ENCODE measurements at places on chromosomes 13 and 19.

GRCh38 chr19:6161271-6161850 is 25.9 kb downstream of the ACSBG2 start:
- no peak for DNase-seq

DNA sequence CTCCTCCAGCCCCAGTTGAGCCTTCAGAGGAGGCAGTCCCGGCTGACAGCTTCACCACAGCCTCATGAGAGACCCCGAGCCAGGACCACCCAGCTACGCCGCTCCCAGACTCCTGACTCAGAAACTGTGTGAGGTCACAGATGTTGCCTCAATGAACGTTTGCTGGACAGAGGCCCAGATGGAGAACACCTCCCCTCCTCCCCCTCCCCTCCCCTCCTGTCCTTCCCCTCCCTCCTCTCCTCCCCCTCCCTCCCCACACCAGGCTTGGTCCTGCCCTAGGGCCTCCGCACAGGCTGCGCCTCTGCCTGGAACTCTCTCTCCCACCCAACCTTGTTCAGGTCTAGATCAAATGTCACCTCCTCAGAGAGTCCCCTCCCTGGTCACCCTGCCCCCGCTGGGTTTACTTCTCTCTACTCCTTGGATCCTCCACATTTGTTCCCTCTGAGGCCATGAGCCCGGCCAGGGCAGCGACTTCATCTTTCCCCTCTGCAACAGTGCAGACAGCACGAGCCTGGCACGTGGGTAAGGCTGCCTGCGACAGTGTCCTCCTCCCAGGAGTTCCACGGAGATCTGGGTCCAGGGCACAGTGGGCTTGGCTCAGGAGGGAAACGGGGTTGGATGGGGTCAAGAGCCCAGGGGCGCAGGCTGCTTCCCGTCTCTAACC is 17.4 kb downstream of the PIP5K1C start:
- no peak for DNase-seq

GRCh38 chr13:33053397-33054066 is 37.3 kb downstream of the KL start:
- no peak for DNase-seq

GRCh38 chr13:35909837-35910540 is 221.2 kb downstream of the DCLK1 start:
- no peak for DNase-seq

GRCh38 chr13:38044067-38044466 is 174.5 kb upstream of the TRPC4 start:
- no peak for DNase-seq

DNA sequence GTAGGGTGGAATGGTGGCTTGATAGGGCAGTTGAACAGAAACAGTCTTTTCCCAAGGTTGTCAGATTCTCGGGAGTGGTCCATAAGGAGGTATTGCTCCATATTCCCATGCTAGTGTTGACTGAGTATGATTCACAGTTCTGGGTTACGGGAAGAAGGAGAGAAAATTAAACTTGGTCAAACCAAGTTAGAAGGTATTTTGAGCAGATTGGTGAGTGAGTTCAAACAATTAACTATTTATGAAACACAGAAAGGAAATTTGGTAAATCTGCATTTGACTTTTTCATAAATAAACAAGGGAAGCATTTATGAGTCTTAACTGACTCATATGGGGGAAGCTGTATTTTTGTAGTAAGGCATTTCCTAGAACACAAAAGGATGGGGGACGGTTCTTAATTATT is 2419.4 kb downstream of the PCDH9 start:
- DNase-seq, result no peak

DNA sequence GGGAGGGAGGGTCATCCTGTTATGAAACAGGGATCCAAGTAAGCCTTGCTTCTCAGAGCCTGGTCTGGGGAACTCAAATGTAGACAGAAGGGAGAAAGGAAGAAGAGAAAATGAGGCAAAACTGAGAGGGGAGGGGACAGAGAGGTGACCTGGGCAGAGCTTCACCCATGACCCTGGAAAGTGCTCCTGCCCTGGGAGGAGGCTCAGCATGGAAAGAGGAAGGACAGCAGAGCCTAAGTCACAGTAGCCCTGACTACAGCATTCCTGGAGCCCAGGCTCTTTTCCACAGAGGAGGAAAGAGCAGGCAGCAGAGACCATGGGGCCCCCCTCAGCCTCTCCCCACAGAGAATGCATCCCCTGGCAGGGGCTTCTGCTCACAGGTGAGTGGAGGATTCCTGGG is at the start of gene CEACAM3:
Gene CEACAM3 (plus strand): TSS at position 226 of the 400 bp plus-strand sequence. CDS start 91 bp downstream, at position 317.
- DNase-seq, result no peak

DNA sequence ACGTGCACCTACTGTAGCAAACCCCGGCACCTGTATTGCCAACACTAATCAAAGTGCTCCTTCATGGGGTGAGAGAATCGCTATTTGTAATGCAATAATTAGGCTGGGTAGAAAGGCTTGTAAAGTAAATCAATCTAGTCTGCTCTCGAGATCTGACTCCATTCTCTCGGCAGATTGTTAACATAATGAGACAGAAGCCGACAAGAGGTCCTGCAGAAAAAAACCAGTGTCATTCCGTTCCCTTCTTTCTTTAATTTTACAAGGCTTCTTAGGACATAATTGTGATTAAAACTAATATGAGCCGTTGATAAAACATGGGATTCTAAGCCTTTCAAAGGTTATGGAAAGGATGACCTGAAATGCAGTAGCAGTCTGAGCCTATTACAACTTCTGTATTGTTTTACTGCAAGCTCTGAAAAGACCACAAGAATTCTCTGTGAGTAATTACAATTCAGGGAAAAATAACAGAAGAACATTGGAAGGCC is 530.0 kb downstream of the PCDH9 start:
- peak; percentile 44 for DNase-seq

DNA sequence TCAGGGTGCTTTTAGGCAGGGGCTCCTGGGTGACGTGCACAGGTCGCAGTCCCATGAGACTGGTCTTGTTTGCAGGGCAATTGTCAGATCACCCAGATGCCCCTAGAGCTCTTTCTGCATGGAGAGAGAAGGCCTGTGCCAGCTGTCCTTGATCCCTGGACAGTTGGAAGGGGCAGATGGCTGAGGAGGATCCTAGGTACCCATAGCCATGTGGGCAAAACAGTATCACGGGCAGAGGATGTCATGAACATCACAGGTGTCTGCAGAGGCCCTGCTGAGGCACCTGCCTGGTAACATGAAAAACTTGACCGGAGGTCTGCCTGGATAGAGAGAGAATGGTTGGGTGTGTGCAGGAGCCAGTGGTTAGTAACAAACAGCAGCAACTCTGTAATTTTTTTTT is 99.3 kb downstream of the ZNF536 start:
- no peak for DNase-seq

DNA sequence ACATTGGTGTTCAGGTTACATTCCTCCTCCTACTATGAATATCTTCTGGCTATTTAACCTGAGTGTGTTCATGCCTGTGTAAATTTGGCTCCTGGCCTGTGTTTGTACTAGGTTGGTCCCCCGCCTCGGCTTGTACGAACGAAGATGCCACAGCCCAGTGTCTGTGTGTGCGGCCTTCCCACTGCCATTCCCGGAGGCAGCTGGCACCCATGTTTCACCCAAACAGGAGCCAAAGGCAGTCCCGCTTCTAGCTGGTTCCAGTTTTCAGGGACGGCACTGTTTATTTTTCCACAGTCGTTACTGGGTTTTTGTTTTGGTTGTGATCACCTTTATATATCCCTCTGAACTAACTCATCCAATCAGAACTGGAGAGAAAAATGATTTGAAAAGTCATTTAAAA is 102.5 kb upstream of the ZNF536 start:
- no peak for DNase-seq

- DNase-seq, result no peak
Observed at GRCh38 chr13:77502104-77502720, 33.3 kb upstream of the SCEL start.

DNA sequence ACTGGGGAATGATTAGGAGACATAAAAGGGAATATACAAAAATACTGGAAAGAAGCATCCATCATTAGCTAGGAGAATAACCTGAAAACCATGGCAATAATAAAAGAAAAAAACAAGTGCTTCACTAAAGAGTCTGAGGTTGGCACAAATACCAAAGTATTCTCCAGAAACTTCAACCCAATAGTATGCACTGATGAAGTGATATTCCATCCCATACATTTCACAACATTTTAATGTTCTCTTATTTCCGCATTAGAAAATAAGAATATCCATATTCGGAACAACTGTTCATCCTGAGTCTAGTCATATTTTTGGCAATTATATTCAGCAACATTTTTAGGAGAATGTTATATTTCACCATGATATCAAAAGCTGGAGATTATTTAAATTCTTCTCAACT is 116.2 kb downstream of the POSTN start:
- no peak for DNase-seq

DNA sequence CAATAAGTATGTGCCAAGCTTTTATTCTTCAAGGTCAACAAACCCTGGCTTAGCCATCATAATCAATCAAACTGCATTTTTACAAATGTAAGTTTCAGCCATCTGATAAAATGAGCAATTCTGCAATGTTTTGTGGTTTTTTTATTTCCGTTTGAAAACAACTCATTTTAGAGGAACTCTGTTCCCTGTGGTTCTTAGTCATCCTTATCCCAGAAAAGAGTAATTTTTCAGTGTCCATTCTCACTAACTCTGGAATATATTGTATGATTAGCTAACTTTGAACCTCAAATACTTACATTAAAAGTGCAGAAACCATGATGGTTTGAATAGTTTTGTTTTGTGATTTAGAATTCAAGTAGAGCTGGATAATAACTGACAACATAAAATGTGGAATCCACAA is 87.6 kb downstream of the IRS2 start:
- no peak for DNase-seq

DNA sequence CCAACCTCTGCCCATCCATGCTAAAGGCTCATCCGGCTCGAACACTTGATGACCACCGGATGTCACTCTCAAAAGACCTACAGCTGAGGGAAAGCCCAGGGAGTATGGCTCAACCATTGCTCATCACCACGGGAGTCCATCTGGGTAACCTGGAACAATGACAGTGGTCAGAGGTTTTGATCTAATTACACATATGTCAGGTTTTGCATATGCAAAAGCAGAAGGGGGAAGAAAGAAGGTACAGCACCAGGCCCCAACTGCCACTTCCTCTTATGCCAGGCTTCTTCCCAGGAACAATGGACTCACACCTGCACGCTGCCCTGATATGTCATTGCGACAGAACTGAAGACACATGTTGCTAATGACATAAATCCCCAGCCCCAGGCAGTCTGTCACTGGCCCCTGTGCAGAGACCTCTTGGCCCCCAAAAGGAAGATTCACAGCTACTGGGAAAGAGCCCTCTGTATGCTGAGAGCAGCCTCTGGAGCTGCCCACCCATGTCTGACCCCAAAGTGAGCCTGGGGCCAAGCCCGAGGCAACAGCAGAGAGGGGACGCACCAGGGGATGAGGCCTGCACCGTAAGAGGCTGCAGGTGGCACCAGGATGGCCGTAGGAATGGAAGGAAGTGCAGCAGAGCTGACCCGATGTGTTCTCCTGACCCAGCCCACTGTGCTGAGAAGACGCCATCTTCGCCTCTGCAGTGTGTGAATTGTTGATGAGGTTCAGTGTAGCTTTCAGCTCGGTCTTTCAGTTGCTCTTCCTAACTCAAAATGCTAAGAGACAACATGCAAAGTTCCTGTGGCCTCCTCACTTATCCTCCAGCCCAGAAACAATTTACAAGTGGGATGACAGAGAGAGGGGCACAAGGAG is 26.3 kb downstream of the EPS15L1 start:
- no peak for DNase-seq

DNA sequence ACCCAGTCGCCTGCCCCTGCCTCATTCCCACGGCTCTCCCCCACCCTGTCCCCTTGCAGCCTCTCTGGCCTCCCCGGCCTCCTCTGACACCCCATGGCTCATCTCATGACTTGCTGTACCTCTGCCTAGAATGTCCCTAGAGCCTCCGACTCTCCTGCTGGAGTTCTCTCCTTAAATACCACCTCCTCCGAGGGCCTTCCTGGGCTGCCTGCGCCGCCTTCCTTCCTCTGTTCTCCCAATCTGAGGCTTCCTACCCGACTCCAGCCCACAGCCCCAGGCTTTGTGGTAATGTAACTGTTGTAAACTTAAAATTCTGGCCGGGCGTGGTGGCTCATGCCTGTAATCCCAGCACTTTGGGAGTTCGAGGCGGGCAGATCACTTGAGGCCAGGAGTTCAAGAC is 27.7 kb downstream of the GPR42 start:
- no peak for DNase-seq

DNA sequence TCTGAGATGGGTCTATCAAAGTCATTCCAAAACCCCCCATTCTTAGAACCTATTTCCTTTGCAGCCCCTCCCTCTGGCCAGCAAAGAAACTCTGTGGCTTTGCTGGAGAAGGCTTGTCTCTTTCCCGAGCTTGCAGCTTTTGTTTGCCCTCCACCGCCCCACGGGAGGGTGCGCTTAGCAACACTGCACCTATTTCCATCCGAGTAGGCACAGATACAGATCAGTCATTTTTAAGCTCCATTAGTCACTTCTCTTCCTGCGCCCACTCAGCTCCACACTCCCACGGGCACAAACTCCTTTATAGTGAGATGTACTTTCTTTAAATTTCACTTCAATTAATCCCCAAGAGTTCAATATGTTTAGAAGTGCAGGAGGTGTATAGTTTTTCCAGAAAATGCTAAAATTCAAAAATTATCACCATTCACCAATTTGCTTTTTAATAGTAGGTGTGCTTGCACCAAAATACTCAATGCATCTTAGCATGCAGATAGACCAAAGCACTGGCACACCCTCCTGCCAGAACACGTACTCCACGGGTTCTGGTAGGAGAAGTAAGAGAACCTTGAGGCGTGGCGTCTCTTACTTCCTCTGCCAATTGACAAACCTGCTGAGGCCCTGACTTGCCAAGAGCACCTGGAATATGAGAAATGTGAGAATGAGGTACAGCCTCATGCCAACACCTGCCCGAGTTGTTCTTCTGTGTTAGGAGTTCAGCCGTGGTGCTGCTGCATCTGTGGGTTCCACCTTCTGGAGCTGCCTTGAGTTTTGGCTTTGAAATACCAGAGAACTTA is 183.7 kb downstream of the TEX29 start:
- DNase-seq, result no peak

GRCh38 chr19:55956431-55956830 is 8.8 kb downstream of the NLRP8 start:
- DNase-seq, result no peak

GRCh38 chr19:55197528-55197927 is 11.8 kb downstream of the PTPRH start:
- DNase-seq, result no peak

- no peak for DNase-seq
Observed at GRCh38 chr13:49859560-49859959, 67.1 kb upstream of the KPNA3 start.

- no peak for DNase-seq
Observed at GRCh38 chr13:24613755-24614154, 66.5 kb upstream of the ATP12A start.

DNA sequence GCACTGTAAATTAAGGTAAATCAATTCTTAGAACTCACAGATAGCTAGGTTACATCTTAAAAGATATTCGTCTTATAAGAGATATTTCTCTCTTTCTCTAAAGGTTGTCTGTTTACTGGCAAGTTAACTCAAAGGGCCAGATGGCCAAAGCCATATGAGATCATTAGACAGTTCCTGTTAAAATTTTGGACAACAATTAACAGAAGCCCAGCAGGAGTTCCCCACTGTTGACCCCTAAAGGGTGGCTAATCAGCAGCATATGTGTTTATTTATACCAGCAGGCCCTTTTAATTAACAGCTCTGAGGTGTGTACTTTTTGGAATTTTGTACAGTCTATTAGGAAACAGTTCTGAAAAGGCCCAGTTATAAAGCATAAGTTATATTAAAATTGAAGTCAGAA is 245.8 kb downstream of the LIG4 start:
- DNase-seq, result no peak

Data from NCI-H1092 treated with DMSO at 0.1 percent for 48 hours (cell line).